ENCODE measurements at places on chromosomes 16 and 17.

- DNase-seq: no peak
These were observed 7.6 kb upstream of the SLC47A2 start for GRCh38 chr17:19723964-19724363.

DNA sequence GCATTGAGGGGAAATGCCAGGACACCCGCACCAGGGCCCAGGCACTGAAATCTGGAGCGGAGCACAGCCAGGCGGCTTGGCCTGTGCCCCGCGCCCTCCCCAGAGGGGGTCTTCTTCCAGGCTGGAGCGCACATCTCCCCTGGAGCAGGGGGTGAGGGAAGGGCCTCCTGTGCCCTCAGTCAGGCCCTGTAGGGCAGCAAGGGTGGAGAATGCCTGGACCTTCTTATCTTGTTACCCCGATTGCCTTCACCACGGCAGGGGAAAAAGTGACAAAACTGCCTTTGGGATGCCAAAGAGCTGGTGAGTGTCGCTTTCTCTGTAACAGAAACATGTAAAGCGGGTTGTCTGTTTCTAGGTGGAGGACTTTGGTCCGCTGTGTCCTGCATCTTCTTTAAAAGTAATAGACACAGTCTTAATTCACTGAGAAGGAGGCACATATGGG is 48.3 kb upstream of the BAHCC1 start:
- DNase-seq: no peak

- DNase-seq: no peak
These were observed 13.7 kb downstream of the ALOX15B start for GRCh38 chr17:8052256-8053252.

- no peak for DNase-seq
These were observed 138.0 kb upstream of the HS3ST2 start for GRCh38 chr16:22675745-22676540.

- no peak for DNase-seq
These were observed 4.3 kb downstream of the MYH8 start for GRCh38 chr17:10417431-10417830.

DNA sequence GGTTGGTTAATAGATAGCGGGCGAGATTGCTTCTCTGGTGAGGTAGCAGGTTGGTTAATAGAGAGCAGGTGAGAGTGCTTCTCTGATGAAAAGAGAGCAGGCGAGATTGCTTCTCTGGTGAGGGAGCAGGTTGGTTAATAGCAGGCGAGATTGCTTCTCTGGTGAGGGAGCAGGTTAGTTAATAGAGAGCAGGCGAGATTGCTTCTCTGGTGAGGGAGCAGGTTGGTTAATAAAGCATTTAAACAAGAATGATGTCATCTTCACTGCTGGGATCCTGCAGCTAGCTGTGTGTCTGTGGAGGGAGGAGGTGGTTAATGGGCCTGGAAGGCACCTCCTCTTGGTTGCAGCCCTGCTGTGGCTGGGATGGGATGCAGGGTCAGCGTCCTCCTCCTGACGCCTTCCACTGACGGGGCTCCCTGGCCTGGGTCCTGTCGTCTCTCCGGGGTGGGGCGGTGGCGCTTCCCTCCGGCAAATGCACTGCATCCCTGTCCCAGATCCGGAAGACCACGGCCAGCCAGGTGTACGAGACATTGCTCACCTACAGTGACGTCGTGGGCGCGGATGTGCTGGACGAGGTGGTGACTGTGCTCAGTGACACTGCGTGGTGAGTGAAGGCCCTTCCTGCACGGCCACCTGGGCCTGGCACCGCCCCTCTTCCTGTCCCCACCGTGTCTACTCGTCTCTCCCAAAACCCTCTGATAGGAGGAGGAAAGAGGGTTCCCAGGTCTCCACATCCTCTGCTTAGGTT is 99.2 kb upstream of the ZNF750 start:
- no peak for DNase-seq

- DNase-seq: no peak
These were observed 3.9 kb downstream of the COIL start for GRCh38 chr17:56956992-56957391.

- no peak for DNase-seq
These were observed 146.9 kb upstream of the SDK2 start for GRCh38 chr17:73791121-73791520.

GRCh38 chr17:13981881-13982280 is 87.4 kb upstream of the COX10 start:
- DNase-seq: no peak

DNA sequence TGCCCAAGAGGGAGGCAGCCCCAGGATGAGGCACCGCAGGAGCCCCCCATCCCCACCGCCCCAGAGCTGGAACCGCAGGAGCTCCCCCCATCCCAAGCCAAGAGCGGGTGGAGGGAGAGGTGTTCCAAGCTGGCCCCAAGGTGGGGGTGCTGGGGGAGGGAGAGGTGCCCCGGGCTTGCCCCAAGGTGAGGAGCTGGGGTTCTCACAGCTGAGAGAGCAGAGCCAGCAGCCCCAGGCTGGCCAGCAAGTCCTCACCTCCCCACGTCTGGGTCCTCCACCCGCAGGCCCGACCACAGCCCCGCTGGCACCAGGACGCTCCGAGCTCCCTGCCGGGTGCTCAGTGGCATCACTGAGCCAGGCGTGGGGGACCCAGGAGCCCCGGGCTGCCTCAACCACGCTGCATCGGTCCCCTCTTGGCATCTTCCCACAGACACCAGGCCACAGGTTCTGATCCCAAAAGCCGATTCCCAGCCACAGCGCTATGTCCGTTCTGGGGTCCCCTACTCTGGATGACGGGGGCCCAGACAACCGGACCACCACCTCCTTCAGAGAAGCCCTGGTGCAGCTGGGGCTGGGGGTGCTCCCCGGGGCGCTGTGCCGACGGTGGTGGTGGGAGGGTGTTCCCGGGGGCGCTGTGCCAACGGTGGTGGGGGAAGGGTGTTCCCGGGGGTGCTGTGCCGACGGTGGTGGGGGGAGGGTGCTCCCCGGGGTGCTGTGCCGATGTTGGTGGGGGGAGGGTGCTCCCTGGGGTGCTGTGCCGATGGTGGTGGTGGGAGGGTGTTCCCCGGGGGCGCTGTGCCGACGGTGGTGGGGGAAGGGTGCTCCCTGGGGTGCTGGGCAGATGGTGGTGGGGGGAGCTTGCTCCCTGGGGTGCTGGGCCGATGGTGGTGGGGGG is 15.4 kb upstream of the WDR45B start:
- DNase-seq: no peak

GRCh38 chr16:84096447-84097005 is 20.2 kb downstream of the MBTPS1 start:
- peak; percentile 37 for DNase-seq

DNA sequence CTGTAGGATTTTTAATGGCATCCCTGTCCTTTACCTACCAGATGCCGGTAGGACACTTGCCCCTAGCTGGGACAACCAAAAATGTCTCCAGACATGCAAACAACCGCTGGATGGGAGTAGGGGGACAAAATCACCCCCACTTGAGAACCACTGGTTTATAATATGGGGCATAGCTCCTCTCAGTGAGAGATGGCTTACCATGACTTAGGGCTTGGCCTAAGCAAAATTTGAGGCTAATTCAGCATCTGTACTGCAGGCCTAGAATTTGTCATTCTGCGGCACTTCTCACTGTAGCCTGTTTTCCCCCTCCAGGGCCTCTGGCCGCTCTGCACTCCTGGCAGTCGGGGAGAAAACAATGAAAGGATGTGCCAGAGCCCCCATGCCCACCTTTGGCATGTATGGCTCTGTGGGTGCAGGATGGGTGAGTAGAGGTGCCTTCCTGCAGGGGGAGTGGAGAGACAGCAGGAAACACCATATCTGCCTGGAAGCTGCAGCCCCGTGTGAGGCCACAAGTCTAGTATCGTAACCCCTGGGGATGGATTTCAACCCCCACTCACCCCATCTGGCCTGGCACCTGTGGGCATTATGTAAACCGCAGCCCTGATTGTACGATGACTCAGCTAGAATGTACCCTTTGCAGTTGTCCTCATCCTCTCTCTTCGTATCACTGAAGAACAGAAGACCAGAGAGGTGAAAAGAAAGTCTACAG is 268.1 kb downstream of the SOX9 start:
- no peak for DNase-seq

GRCh38 chr16:26386096-26386495 is 680.6 kb upstream of the C16orf82 start:
- DNase-seq: peak; percentile 47

DNA sequence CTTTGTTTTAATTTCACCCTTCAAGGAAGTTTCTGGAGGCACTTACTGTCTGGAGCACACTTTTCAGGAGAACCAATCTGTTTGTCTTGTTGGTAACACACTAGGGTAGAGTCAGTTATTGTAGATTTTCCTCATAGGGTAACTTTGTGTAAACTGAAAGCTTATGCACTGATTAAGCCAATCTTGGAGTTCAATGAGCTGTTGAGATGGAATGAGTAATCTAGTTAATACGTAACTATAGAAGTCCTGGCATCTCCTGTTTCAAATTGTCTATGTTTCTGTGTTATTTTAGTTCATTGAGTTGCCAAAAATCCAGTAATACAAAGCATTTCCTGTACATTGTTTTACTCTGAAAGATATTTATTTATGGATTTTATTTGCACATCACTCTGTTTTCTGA is 111.6 kb upstream of the HAS3 start:
- no peak for DNase-seq

- DNase-seq: peak; percentile 89
These were observed 14.0 kb downstream of the COPZ2 start for GRCh38 chr17:48023400-48024148.

GRCh38 chr16:73743665-73744496 is 552.7 kb upstream of the PSMD7 start:
- DNase-seq: peak; percentile 1

DNA sequence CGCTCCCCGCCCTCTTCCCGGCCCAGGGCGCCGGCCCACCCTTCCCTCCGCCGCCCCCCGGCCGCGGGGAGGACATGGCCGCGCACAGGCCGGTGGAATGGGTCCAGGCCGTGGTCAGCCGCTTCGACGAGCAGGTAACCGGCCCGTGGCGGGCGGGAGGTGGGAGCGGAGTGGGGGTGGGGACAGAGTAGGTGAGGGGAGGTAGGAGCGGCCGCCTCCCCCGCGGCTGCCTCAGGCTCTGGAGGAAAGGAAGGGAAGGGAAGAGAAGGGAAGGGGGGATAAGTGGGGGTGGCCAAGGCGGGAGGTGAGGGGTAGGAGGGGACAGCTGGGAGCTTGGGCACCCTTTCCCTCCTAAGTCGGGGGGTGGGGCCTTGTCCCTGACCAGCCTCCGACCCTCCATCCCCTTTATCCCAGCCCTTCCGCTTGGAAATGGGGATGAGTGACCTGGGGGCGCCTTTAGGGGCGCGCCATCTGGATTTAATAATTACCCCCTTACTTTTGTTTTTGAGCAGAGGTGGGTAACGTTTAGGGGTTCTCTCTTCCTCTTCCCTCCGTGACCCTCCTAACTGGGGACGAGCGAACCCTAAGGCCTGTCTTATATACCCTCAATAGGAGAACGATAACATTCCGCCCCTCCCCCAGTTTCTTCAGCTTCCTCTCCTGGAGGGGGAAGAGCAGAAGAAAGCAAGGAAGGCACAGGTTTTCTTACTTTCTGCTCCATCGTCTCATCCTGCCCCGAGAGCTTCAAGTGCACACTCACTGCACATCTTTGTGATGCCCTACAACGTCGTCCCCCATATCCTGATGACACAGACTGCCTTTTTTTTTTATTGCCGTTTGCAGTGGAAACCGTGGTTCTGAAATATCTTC is 694 bp downstream of the NF1 start:
- peak; percentile 37 for DNase-seq

- no peak for DNase-seq
These were observed 9.6 kb downstream of the GALK1 start for GRCh38 chr17:75755205-75755901.

DNA sequence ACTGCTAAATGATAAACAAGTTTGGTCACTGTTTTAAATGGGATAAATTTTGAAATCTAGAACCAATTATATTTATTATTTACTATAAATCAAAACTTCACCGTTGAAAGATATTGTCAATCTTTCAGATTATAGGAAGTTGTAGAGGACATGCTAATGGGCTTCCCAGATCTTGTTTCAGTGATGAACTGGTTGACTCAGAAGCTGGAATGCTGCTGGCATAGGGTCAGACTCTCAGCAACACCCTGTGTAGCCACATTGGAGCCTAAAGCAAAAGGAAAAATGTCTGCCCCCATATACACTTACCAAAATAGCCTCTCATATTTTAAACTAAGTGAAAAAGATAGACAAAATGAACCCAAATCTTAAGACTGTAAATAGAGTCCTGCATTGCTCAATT is 916.9 kb upstream of the SOX9 start:
- DNase-seq: no peak

GRCh38 chr16:10931134-10931533 is 11.1 kb downstream of the DEXI start:
- DNase-seq: no peak

- no peak for DNase-seq
These were observed 1.7 kb upstream of the NLRC3 start for GRCh38 chr16:3578610-3579551.

DNA sequence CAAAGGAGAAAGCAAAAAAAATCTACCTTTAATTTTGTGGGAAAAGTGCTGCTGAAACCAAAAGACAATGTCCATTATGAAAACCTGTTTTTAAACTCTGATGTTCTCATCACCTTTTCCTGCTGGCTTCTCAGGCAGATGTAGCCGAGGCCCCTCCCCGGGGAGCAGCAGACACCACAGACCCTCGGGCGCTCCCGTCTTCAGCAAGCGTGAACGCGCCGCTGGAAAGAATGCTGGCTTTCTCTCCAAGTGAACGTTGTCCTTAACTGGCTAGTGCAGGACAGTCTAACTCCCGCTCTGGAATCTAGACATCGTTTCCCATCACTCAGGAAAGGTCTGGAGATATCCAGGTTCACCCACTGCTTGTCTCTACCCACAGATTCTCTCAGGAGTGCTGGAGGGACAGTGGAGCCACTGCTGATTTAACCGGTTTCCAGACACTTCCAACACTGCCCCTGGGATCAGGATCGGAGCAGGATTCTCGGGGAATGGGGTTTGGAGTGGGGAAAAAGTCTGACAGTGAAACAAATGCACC is 211.2 kb downstream of the RBFOX3 start:
- DNase-seq: no peak

GRCh38 chr17:60548990-60549389 is 22.9 kb upstream of the APPBP2 start:
- no peak for DNase-seq

DNA sequence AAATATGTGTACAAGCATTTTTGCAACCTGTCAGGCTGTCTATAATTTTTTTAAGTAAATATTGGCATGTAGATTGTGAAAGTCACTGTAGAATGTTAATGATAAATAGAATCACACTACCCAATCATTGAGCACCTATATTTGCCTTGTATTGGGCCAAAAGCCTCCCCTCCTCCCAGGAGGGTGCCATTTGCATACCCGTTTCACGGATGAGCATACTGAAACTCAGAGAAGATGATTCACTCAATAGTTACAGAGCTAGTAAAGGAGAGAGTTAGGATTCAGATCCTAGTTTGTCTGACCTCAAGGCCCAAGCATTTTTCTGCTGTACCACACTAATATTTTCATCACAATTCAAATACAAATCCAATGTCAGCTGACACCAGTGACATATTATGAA is 299.7 kb upstream of the CDH11 start:
- DNase-seq: no peak

GRCh38 chr17:33127706-33128105 is 136.1 kb downstream of the SPACA3 start:
- no peak for DNase-seq

GRCh38 chr16:57941016-57941664 is 29.8 kb downstream of the CNGB1 start:
- peak; percentile 67 for DNase-seq
